Fibroblast of villous mesenchyme (primary cell): ENCODE measurements at places on chromosomes 6 and 20. TPM values are rescaled to one million over a fixed set of nuclear protein-coding genes. Genes with fewer than 3 reads are reported as not detected.

The MACROD2 gene
- total RNA-seq, result 1.6 and 1.7 TPM in 2 replicates

The TRIM27 gene
- total RNA-seq, result 57.0 and 76.9 TPM in 2 replicates

The C4B gene
- total RNA-seq, result 6.8 and 9.9 TPM in 2 replicates

The ARMC12 gene
- 0.43 TPM in 1 of 2 replicates, not detected in the other for total RNA-seq

The TCF21 gene
- total RNA-seq, result under 0.01 and 1.3 TPM in 2 replicates

The BAK1 gene
- 20.0 and 30.7 TPM in 2 replicates for total RNA-seq

The MYLK2 gene
- under 0.01 and 0.32 TPM in 2 replicates for total RNA-seq

The LPA gene
- not detected in 2 replicates for total RNA-seq

The KCNK17 gene
- not detected in 2 replicates for total RNA-seq

The NHLRC1 gene
- 1.7 and 2.6 TPM in 2 replicates for total RNA-seq

The AVP gene
- total RNA-seq, result not detected in 2 replicates

The BACH2 gene
- total RNA-seq, result under 0.01 and 0.64 TPM in 2 replicates

The HMGCLL1 gene
- total RNA-seq, result under 0.01 and 0.43 TPM in 2 replicates

The NECAB3 gene
- 22.0 and 23.8 TPM in 2 replicates for total RNA-seq

The TRIM15 gene
- total RNA-seq, result not detected in 2 replicates

The SLCO4A1 gene
- total RNA-seq, result 0.97 and 3.0 TPM in 2 replicates

The KHDC1L gene
- 0.43 TPM in 1 of 2 replicates, not detected in the other for total RNA-seq

The OLIG3 gene
- total RNA-seq, result not detected in 2 replicates

The SLC35D3 gene
- not detected in 2 replicates for total RNA-seq

The PBOV1 gene
- not detected in 2 replicates for total RNA-seq

The ELOVL2 gene
- 1.6 and 2.6 TPM in 2 replicates for total RNA-seq

The OR2J3 gene
- under 0.01 TPM in 1 of 2 replicates, not detected in the other for total RNA-seq

The SPAG4 gene
- total RNA-seq, result 5.6 and 8.1 TPM in 2 replicates

The SENP6 gene
- 93.1 and 113 TPM in 2 replicates for total RNA-seq

The BTN1A1 gene
- not detected in 2 replicates for total RNA-seq

The SYCP2 gene
- total RNA-seq, result 1.6 and 3.0 TPM in 2 replicates

The POU5F1 gene
- total RNA-seq, result not detected in 2 replicates

The FKBP1A gene
- total RNA-seq, result 120 and 172 TPM in 2 replicates

The RAB5IF gene
- total RNA-seq, result 67.3 and 103 TPM in 2 replicates

The ATP6V1G2 gene
- 1.3 and 3.0 TPM in 2 replicates for total RNA-seq

The SIRPA gene
- total RNA-seq, result 3.9 and 10.0 TPM in 2 replicates

The ANKRD66 gene
- total RNA-seq, result not detected in 2 replicates

The MUCL3 gene
- not detected in 2 replicates for total RNA-seq

The DYNLT2 gene
- 1.3 TPM in 2 replicates for total RNA-seq
